ENCODE measurements at places on chromosomes 3 and 15. TPM values are rescaled to one million over a fixed set of nuclear protein-coding genes. Genes with fewer than 3 reads are reported as not detected.

The ARPIN gene
- total RNA-seq, result 12.8 TPM

The SPTBN5 gene
- total RNA-seq, result 2.3 TPM

The PLSCR5 gene
- total RNA-seq, result not detected

The CTXN2 gene
- total RNA-seq, result not detected

The CHCHD4 gene
- total RNA-seq, result 14.7 TPM

The CLDN16 gene
- 0.39 TPM for total RNA-seq

The TIGIT gene
- total RNA-seq, result not detected

The PGBD4 gene
- 0.98 TPM for total RNA-seq

The MAP2K5 gene
- total RNA-seq, result 4.0 TPM

The FES gene
- total RNA-seq, result 121 TPM

The MEGF11 gene
- total RNA-seq, result not detected

The MITF gene
- total RNA-seq, result 3.1 TPM

The DYNC1LI1 gene
- total RNA-seq, result 50.0 TPM

The PLA1A gene
- total RNA-seq, result 4.8 TPM

The CPLX3 gene
- total RNA-seq, result not detected

The RAB8B gene
- 29.9 TPM for total RNA-seq

The GNAT1 gene
- total RNA-seq, result not detected

The KCNMB3 gene
- 1.4 TPM for total RNA-seq
